Osteocyte (in vitro differentiated cells): ENCODE measurements at places on chromosomes 16 and 17. TPM values are rescaled to one million over a fixed set of nuclear protein-coding genes. Genes with fewer than 3 reads are reported as not detected.

C17orf107 gene
- total RNA-seq = 0.78 and 1.3 TPM in 2 replicates

CLDN9 gene
- not detected in 2 replicates for total RNA-seq

CSH2 gene
- not detected in 2 replicates for total RNA-seq

ASPA gene
- not detected in 2 replicates for total RNA-seq

BCAR1 gene
- 126 and 138 TPM in 2 replicates for total RNA-seq

CBX2 gene
- total RNA-seq = 9.9 and 12.7 TPM in 2 replicates

GRCh38 chr17:35900708-35901480 is 20.7 kb upstream of the CCL5 start:
- DNase-seq = no peak
- H3K27me3 ChIP-seq = peaks cover 13% of the 10 kb centered on the region
- no peaks in the 10 kb centered on the region for H3K36me3 ChIP-seq
- no peak overlapping the region for H3K27ac ChIP-seq

GRCh38 chr16:73062743-73063733 is 15.1 kb upstream of the ZFHX3 start:
- no peaks in the 10 kb centered on the region for H3K36me3 ChIP-seq
- H3K27me3 ChIP-seq = no peaks in the 10 kb centered on the region
- peaks cover 76% of the 10 kb centered on the region for H3K4me1 ChIP-seq
- peak overlapping the region; percentile 97 for H3K27ac ChIP-seq
- no peak for DNase-seq
- peak overlapping the region; percentile 88 for H3K4me3 ChIP-seq

- no peak overlapping the region for H3K4me3 ChIP-seq
- no peaks in the 10 kb centered on the region for H3K36me3 ChIP-seq
- peaks cover 21% of the 10 kb centered on the region for H3K27me3 ChIP-seq
- no peaks in the 10 kb centered on the region for H3K4me1 ChIP-seq
- no peak overlapping the region for H3K27ac ChIP-seq
Observed at GRCh38 chr17:45841883-45842525, 2.7 kb upstream of the SPPL2C start.

DNA sequence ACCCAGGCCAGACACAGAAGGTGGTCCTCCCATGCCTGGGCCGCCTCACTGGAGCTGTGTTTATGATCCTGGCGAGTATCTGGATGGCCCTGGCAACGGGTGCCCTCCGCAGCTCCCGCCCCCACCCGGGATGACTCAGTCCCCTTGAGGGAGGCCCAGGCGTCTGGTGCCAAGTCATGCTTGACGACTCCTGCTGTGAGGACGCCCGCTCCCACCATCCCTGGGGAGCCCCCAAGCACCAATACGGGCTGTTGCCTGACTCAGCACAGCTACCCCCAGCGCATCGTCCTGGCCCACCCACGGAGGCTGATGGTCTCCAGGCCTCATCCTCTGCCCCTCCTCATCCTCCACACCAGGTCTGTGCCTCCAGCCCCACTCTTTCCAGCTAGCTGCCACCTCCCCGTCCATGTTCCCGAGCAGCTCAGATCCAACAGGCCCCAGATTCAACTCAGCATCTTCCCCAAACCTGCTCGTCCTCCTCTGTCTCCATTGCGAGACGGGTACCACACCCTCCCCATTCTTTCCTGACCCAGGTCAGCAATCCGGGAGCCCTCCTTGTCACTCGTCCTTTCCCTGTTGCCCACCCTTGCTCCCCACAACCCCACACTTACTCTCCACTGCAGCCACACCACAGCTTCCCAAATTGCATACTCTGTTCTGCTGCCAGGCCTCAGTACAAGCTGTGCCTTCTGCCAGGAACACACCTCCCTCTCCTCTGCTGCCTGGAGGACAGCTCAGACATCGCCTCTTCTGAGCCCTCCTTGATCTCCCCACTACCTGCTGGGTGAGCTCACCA is 2.6 kb downstream of the CAMKK1 start:
- H3K27ac ChIP-seq = peak overlapping the region; percentile 86
- no peaks in the 10 kb centered on the region for H3K36me3 ChIP-seq
- H3K27me3 ChIP-seq = no peaks in the 10 kb centered on the region
- peaks cover 67% of the 10 kb centered on the region for H3K4me1 ChIP-seq

- peaks cover 51% of the 10 kb centered on the region for H3K4me1 ChIP-seq
- no peak overlapping the region for H3K4me3 ChIP-seq
- H3K36me3 ChIP-seq = peaks cover 13% of the 10 kb centered on the region
- peak overlapping the region; percentile 71 for H3K27ac ChIP-seq
Observed at GRCh38 chr17:59807892-59808509, 84.7 kb downstream of the TUBD1 start.

- H3K4me3 ChIP-seq = no peak overlapping the region
- H3K27ac ChIP-seq = no peak overlapping the region
- peaks cover 2% of the 10 kb centered on the region for H3K36me3 ChIP-seq
- no peak for DNase-seq
- no peaks in the 10 kb centered on the region for H3K4me1 ChIP-seq
Observed at GRCh38 chr17:61678339-61678738, 87.3 kb upstream of the NACA2 start.

- no peak for DNase-seq
- no peaks in the 10 kb centered on the region for H3K4me1 ChIP-seq
- H3K36me3 ChIP-seq = no peaks in the 10 kb centered on the region
- no peak overlapping the region for H3K27ac ChIP-seq
- H3K27me3 ChIP-seq = peaks cover 19% of the 10 kb centered on the region
- H3K4me3 ChIP-seq = no peak overlapping the region
Observed at GRCh38 chr16:80802138-80802537, 2.3 kb downstream of the CDYL2 start.

GRCh38 chr17:76523084-76524037 is 14.1 kb downstream of the CYGB start:
- H3K36me3 ChIP-seq = no peaks in the 10 kb centered on the region
- peak; percentile 92 for DNase-seq
- H3K4me1 ChIP-seq = peaks cover 34% of the 10 kb centered on the region
- H3K27me3 ChIP-seq = peaks cover 3% of the 10 kb centered on the region
- H3K27ac ChIP-seq = peak overlapping the region; percentile 8

- no peak overlapping the region for H3K4me3 ChIP-seq
- H3K36me3 ChIP-seq = no peaks in the 10 kb centered on the region
- no peak for DNase-seq
- H3K4me1 ChIP-seq = peaks cover 21% of the 10 kb centered on the region
Observed at GRCh38 chr16:82835487-82836155, 208.9 kb downstream of the CDH13 start.
